Endothelial cell (in vitro differentiated cells): ENCODE measurements at places on chromosomes 2 and 18. TPM values are rescaled to one million over a fixed set of nuclear protein-coding genes. Genes with fewer than 3 reads are reported as not detected.

DNA sequence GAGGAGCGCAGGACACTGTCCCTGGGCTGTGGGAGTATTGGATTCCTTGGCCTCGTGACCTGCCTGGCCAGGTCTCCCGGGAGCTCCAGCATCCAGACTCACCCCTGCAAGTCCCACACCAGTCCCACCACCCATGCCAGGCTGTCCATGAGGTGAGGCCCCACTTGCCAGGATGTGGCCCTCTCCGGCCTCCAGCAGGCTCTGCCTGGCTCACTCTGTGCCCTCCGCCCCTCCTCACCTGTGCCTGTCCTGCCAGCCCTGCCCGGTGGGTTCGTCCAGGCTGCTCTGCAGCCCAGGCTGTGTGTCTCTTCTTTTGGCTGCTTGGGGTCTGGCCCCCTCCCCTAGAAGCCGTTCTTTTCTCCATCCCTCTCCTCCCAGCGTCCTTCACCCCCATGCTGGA lies 436.8 kb upstream of the MYT1L start:
- H3K4me1 ChIP-seq: peaks cover 6% of the 10 kb centered on the region
- DNase-seq: no peak
- H3K4me3 ChIP-seq: no peak overlapping the region
- H3K27ac ChIP-seq: no peak overlapping the region

DNA sequence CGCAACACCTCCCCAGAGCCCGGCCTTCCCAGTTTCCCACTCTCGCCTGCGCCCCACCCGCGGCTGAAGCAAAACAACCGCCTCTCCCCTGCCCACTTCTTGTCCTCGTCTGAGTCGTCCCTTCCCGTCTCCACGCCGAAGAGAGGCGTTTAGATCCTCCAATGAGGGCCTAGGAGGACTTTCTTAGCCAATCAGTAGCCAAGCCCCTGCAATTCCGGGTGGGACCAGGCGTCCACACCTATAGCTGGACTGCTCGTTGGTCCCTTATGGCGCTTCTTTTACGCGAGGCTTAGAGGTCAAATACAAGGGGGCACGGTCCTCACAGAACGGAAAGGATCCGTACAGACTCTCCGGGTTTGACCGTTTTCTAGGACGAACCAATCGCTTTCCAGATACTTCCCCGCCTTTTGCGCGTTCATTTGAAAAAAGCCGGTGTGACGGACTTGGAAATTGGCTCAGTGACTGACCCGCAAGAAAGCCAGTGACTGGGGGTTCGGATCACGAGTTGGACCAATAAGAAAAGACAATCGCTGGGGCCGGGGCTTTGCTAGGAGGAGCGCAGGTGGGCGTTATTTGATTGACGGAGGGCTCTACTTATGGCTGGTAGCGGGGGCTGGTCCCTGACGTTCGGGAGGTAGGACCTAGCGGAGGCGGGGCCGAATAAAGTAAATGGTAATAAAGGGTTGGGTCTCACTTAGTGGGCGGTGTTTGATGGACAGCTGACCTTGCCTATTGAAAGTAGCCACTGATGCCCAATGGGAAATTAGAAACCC lies 581 bp upstream of the PPM1B start:
- peak overlapping the region; percentile 98 for H3K4me3 ChIP-seq
- peak overlapping the region; percentile 98 for H3K27ac ChIP-seq
- peak; percentile 89 for DNase-seq
- peaks cover 5% of the 10 kb centered on the region for H3K36me3 ChIP-seq

- no peaks in the 10 kb centered on the region for H3K36me3 ChIP-seq
- no peak for DNase-seq
- H3K4me1 ChIP-seq: peaks cover 7% of the 10 kb centered on the region
- H3K4me3 ChIP-seq: no peak overlapping the region
- no peaks in the 10 kb centered on the region for H3K27me3 ChIP-seq
Measured at GRCh38 chr2:121825003-121825950, 69.8 kb downstream of the TSN start.

- no peaks in the 10 kb centered on the region for H3K36me3 ChIP-seq
- no peak overlapping the region for H3K27ac ChIP-seq
- H3K4me3 ChIP-seq: no peak overlapping the region
- peaks cover 3% of the 10 kb centered on the region for H3K27me3 ChIP-seq
- no peaks in the 10 kb centered on the region for H3K4me1 ChIP-seq
Measured at GRCh38 chr2:177568893-177569292, 176.3 kb downstream of the AGPS start.

DNA sequence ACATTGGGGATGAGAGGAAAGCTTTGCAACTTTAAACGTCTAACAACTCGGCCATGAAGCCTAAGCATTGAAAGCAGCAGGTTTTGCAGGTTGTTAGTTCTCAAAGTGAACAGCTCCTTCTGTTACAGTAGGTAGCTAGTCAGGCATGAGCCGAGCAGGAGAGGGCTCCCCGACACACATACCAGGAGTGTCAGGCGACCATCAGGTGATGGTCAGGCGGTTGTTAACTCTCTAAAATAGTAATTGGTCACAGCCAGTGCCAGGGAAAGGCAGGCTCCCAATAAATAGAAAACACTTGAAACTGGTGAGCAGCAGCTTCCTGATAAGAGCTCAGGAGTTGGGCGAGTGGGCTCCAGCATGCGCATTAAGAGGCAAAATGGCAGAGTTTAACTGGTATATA lies 53.5 kb upstream of the DAPL1 start:
- H3K36me3 ChIP-seq: no peaks in the 10 kb centered on the region
- H3K27ac ChIP-seq: no peak overlapping the region
- peaks cover 4% of the 10 kb centered on the region for H3K27me3 ChIP-seq
- peaks cover 41% of the 10 kb centered on the region for H3K4me1 ChIP-seq
- no peak overlapping the region for H3K4me3 ChIP-seq

DNA sequence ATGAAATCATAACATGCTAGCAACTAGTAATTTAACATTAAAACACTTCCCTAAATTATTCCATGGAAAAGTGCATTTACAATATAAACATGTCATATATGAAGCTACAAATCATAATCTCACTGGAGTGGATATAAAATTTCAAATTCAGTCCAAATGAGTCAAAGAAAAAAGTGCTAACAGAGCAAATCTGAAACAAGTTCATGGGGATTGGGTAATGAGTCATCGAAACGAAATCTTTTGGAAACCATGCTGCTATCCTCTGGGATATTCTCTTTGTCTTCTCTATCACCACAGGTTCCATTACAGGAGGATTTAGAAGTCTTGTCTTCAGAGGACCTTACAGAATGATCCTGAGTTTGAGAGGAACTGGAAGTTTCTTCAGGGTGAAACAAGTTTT lies 34.1 kb downstream of the STK17B start:
- peak overlapping the region; percentile 19 for H3K4me3 ChIP-seq
- H3K27ac ChIP-seq: no peak overlapping the region
- peaks cover 35% of the 10 kb centered on the region for H3K36me3 ChIP-seq
- no peaks in the 10 kb centered on the region for H3K27me3 ChIP-seq
- no peak for DNase-seq

Gene DYNAP
- not detected for total RNA-seq
